ENCODE measurements at places on chromosomes 6 and 20.

- ATAC-seq: no peak
Observed at GRCh38 chr20:8780915-8781314, 288.0 kb upstream of the PLCB4 start.

DNA sequence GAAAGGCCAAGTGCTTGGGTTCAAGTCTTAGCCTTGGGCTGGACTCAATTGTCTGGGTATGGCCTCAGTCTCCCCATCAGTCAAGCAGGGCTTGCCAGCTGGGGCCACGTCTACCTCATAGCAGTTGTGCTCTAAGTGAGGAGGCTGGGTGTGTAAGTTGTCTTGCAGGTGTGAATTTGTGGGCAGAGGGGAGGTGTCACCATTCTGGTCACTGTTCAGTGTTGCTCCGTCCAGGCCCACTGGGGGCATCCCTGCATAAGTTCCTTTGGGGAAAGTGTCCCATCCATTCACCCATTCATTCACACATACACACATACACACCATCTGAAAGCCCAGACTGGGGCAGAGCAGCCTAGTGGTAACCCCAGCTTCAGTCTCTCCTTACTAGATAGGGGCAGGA is 36.3 kb downstream of the TFEB start:
- no peak for ATAC-seq

DNA sequence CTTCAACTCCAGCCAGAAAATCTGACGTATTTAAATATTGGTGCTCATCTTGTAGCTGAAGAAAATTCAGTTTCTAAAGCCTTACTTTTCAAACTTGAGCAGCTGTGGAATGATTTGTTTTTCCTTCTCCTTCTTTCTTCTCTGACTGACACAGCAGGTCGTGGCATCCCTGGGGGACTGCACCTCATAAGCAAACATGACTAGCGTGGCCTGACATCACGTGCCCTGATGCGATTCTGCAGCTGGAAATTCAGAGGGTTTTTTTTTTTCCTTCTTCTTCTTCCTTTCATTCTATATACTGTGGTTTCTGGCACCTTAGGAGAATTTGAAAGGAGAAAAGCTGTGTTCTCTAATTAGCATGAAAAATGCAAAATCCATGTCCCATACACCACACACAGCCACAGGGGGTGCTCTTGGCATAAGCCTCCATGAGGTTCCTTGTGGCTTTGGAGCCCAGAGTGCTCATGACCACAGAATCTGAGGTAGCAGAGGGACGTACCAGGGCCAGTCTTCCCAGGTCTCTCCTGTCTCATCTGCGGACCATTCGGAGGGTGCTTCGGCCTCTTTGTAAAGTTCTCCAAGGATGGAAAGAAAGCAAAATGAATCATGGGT is 258.5 kb upstream of the CDH4 start:
- ATAC-seq: no peak

DNA sequence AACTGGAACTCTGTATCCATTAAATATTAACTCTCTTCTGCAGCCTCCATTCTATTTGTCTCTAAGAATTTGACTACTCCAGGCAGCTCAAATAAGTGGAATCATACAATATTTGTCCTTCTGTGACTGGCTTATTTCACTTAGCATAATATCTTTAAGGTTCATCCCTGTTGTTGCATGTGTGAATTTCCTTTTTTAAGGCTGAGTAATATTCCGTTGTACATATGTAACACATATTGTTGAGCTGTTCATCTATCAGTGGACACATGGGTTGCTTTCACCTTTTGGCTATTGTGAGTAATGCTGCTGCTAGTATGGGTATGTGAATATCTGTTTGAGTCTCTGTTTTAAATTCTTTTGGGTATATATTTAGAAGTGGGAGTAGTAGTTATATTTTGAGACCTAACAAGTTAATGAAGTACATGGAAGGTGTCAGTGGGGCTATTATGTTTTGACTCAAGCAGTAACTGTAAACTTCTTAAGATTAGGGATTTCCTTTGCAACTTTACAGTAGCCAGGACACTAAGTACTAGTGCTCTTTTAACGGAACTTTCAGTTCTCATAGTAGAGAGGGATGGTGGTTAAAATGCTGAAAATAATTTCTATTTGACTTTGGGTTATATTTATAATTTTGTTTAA is 29.7 kb upstream of the TMEM217 start:
- ATAC-seq: no peak

- ATAC-seq: no peak
Observed at GRCh38 chr6:100475554-100476320, 11.0 kb upstream of the SIM1 start.

DNA sequence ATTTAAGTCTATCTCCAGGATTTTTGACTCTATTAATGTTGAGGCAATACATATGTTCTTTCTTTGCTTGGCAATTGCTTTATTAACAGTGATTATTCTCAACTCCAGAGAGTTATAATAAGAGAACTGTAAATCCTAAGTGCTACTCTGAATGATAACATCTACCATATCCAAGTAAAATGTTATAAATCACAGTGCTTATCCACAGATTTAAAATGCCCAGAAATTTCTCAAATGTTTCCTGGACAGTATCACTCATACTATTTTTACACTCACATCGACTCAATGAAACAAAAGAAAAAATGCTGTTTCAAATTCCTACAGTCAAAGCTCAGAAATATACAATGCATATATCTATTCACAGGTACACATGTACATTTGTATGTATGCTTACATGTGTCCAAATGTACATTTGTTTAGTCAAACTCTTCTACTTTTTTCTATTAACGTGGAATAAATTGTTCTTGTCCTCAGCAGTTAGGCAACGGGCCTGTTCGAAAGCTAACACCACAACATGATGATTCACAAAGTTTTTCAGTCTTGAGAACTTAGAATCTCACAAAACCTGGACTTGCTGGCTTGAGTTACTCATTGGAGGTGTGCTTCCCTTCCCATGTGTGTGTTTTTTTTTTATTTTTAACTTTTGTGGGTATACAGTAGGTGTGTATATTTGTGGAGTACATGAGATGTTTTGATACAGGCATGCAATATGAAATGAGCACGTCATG is 193.0 kb downstream of the GJA10 start:
- peak; percentile 57 for ATAC-seq

DNA sequence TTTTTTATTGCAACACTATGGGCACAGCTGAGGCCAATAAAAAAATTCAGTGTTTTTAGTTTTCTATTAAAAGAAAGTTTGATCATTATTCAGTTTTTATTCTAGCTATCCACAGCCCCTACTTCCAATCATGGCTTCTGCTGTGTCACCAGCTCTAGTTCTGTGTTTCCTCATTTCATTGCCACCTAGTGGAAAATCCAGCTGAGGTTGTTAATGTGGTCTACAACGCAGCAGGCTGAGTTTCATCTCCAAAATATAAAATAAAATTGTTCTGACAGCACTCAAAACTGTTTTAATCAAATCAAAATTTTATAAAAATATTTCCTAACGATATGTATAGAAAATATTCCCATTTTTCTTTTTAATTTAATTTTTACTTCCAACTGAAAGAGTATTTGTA is 13.6 kb downstream of the COL9A1 start:
- no peak for ATAC-seq
